Endothelial cell (in vitro differentiated cells): ENCODE measurements at places on chromosomes 16 and 17.

- H3K4me3 ChIP-seq = no peak overlapping the region
- H3K4me1 ChIP-seq = no peaks in the 10 kb centered on the region
- H3K36me3 ChIP-seq = no peaks in the 10 kb centered on the region
- no peak overlapping the region for H3K27ac ChIP-seq
Measured at GRCh38 chr16:22859925-22860324, 46.0 kb downstream of the HS3ST2 start.

- H3K36me3 ChIP-seq = peaks cover 2% of the 10 kb centered on the region
- peaks cover 7% of the 10 kb centered on the region for H3K27me3 ChIP-seq
- H3K27ac ChIP-seq = no peak overlapping the region
- peaks cover 5% of the 10 kb centered on the region for H3K4me1 ChIP-seq
- H3K4me3 ChIP-seq = no peak overlapping the region
Measured at GRCh38 chr16:85199069-85199725, 86.9 kb upstream of the CIBAR2 start.

- no peaks in the 10 kb centered on the region for H3K27me3 ChIP-seq
- peaks cover 7% of the 10 kb centered on the region for H3K4me1 ChIP-seq
- no peak overlapping the region for H3K27ac ChIP-seq
- no peaks in the 10 kb centered on the region for H3K36me3 ChIP-seq
- no peak overlapping the region for H3K4me3 ChIP-seq
- DNase-seq = no peak
Measured at GRCh38 chr17:54968988-54969332, 395 bp downstream of the STXBP4 start.

GRCh38 chr16:20393801-20394577, 10.5 kb downstream of the PDILT start:
- DNase-seq = no peak
- H3K4me1 ChIP-seq = no peaks in the 10 kb centered on the region
- H3K36me3 ChIP-seq = no peaks in the 10 kb centered on the region

DNA sequence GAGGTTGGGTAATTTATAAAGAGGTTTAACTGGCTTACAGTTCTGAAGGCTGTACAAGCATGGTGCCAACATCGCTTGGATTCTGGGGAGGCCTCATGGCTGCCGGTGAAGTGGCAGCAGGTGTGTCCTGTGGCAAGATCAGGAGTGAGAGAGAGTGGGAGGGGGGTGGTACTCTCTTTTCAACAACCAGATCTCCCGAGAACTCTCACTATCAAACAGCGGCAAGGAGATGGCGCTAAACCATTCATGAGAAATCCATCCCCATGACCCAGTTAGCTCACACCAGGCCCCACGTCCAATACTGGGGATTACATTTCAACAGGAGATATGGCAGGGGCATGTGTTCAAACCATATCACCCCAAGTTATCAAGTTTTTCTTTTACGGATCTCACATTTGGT, 44.0 kb upstream of the CBX4 start:
- DNase-seq = no peak
- H3K4me1 ChIP-seq = no peaks in the 10 kb centered on the region
- no peak overlapping the region for H3K4me3 ChIP-seq
- no peak overlapping the region for H3K27ac ChIP-seq

DNA sequence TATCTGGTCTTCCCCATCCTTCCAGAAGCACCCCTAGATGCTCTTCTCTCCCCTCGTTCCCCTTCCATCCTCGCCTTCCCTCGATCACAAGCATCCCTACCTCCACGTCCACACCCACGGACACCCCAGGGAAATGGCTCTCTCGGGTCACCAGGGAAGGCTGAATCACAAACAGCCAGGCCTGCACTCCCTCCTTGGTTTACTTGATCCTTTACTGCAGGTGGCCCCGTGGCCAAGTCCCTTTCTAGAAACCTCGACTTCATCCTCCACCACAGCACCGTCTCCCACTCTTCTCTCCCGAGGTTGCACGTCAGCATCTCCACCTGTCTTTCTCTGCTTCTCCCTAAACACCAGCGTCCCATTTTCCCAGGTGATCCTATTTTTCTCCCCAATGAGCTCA, 6.5 kb upstream of the RBFOX3 start:
- peaks cover 10% of the 10 kb centered on the region for H3K27me3 ChIP-seq
- no peak overlapping the region for H3K27ac ChIP-seq
- peaks cover 3% of the 10 kb centered on the region for H3K4me1 ChIP-seq
- DNase-seq = no peak

- H3K27ac ChIP-seq = peak overlapping the region; percentile 9
- no peak for DNase-seq
- peaks cover 20% of the 10 kb centered on the region for H3K36me3 ChIP-seq
Measured at GRCh38 chr16:74633686-74634085, 26.8 kb upstream of the GLG1 start.

DNA sequence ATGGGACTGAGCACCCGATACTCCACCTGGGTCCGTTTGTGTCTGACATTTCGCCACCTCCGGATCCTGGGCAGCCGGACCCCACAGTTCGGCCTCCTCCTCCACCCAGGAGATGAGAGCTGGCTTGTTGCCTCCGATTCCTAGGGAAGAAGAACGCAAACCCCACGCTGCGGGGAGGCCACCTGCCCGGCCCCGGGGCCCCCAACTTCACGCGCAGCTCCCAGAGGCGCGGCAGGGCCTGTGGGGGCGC, 542 bp downstream of the ZNF764 start:
- peaks cover 10% of the 10 kb centered on the region for H3K27me3 ChIP-seq
- H3K27ac ChIP-seq = peak overlapping the region; percentile 86
- H3K36me3 ChIP-seq = peaks cover 15% of the 10 kb centered on the region
- H3K4me1 ChIP-seq = peaks cover 32% of the 10 kb centered on the region
- DNase-seq = peak; percentile 17

- peaks cover 2% of the 10 kb centered on the region for H3K27me3 ChIP-seq
- H3K36me3 ChIP-seq = no peaks in the 10 kb centered on the region
- no peaks in the 10 kb centered on the region for H3K4me1 ChIP-seq
- DNase-seq = no peak
- H3K27ac ChIP-seq = no peak overlapping the region
Measured at GRCh38 chr16:86701286-86701975, 123.1 kb downstream of the FOXL1 start.
